ENCODE measurements at places on chromosomes 6 and 20.

DNA sequence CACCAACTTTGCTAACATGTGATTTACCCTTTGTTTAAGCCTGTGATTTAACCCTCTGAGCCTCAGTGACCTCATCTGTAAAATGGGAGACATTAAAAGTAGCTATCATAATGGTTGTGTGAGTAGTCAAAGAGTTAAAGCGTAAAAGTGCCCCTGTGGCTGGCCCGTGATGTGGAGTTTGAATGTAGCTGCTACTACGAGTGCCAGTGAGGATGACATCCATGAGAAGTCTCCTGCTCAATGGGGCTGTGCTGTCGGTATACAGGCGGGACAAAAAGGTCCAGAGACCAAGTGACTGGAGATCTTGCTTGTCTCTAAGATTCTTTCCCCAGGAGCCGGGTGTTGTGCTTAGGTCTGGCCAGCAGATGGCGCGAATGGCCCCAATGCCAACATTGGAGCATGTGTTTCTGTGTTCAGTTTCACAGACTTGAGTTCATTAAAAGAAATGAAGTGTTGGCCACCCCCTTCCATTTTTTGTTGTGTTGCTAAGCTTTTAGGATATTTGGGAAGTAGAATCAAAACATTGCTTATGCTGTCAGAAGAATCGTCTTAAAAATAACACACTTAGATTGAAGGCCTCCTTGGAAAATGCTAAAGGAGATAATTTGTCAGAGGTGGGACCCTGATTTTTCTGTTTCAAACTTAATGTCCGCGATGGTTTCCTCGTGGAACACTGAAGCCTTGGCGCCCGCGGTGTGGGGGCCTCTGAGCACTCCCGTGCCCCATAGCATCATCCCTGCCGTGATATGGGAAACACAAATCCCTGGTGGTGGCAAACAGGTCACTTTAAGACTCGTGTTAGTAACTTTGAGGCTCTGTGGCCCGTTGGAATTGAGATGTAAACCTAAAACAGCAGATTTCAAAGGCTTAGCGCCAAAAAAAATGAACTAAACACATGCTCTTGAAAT is 9.3 kb upstream of the RBM38 start:
- DNase-seq, result no peak

- DNase-seq, result no peak
Measured at GRCh38 chr20:41510224-41510623, 108.0 kb downstream of the CHD6 start.

GRCh38 chr6:10682355-10682988 is 11.9 kb downstream of the C6orf52 start:
- DNase-seq, result no peak

GRCh38 chr6:26020329-26021000 is 57.9 kb downstream of the TRIM38 start:
- peak; percentile 96 for DNase-seq
